Muscle of arm (tissue), 14 donors: ENCODE measurements at places on chromosomes 16 and 17. TPM values are rescaled to one million over a fixed set of nuclear protein-coding genes. Genes with fewer than 3 reads are reported as not detected.

TMEM235 gene
- polyA plus RNA-seq = not detected

- DNase-seq = no peak
Measured at GRCh38 chr16:84874004-84874435, 54.2 kb downstream of the CRISPLD2 start.

ESRP2 gene
- 0.31 TPM for polyA plus RNA-seq

- DNase-seq = no peak
Measured at GRCh38 chr16:65312071-65312470, 190.2 kb upstream of the CDH11 start.

DNA sequence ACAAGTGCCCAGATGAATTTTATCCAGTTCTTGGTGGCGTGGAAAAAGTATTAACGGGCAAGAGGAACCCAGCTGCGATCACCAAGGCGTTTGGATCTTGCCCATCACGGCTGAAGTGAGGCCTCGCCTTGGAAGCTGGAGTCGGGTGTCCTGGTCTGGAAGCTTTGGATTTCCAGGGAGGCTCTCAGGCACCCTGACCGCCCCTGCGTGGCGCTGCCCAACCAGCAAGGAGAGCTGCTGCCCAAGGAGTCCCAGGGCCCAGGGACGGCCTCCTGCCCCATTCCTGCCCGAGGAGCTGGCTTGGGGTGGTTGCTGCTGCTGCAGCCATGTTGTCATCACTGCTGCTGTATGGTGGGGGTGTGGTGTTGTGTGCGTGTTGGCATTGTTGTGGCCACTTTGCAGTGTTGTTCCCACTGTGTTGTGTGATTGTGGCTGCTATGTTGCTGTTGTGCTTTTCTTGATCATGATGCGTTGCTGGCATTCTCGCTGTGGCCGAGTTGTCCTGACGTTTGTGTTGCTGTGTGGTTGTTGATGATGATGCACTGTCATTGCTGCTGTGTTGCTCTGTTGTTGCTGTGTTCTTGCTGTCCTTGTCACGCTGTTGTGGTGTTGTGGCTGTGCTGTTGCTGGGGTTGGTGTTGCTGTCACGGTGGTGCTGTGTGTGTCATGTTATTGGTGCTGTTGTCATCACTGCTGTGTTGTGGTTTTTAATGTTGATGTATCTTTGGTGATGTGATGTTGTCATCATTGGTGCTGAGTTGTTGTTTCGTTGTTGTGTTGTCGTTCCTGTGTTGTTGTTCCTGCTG lies 318.8 kb downstream of the C16orf95 start:
- DNase-seq = no peak

- DNase-seq = no peak
Measured at GRCh38 chr16:66030036-66030435, 336.5 kb upstream of the CDH5 start.

PPP1R9B gene
- polyA plus RNA-seq = 29.5 TPM

- no peak for DNase-seq
Measured at GRCh38 chr16:87829988-87830672, 39.2 kb downstream of the SLC7A5 start.

DNA sequence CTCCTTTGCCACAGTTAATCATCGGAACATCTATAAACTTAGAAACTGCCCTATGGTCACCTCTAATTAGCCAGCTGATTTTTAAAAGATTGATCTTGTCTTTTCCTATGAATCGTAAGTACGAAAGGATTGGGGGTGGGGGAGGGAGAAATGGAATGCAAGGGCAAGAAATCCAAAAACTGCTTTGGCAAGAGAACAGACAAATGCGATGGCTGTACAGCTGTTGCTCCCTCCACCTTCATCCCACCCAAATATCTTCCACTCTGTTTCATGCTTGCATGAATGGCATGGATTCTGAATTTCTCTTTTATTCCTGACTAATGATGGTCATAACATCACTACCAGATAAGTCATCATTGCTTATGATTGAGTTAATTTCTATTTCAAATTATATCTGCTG lies 165.7 kb downstream of the STX8 start:
- DNase-seq = no peak

PVALEF gene
- polyA plus RNA-seq = 0.47 TPM

CD300LB gene
- 0.15 TPM for polyA plus RNA-seq

GRCh38 chr17:50026046-50026675 lies 29.7 kb upstream of the ITGA3 start:
- DNase-seq = no peak

GRCh38 chr17:35428229-35428628 lies 4.1 kb downstream of the SLFN12 start:
- no peak for DNase-seq

FNDC8 gene
- not detected for polyA plus RNA-seq

TEX14 gene
- 4.3 TPM for polyA plus RNA-seq

GRCh38 chr17:19327031-19327783 lies 35.3 kb downstream of the B9D1 start:
- DNase-seq = no peak

DNA sequence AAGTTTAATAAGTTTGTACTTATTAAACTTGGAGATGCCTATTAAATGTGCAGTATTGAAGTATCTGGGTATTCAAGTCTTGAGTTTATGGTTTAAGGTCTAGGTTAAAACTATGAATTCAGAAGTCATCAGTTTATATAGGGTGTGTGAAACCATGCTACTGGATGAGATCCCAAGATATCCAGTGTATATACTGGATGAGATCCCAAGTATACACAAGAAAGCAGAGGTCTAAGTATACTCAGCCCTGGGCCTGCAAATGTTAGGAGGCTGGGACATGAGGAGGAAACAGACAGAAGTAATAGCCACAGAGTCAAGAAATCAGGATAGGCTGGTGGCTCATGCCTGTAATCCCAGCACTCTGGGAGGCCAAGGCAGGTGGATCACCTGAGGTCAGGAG lies 194.4 kb upstream of the AXIN2 start:
- no peak for DNase-seq

GRCh38 chr17:77496401-77496801 lies 355.6 kb downstream of the SEC14L1 start:
- no peak for DNase-seq

CAVIN1 gene
- 442 TPM for polyA plus RNA-seq

DNA sequence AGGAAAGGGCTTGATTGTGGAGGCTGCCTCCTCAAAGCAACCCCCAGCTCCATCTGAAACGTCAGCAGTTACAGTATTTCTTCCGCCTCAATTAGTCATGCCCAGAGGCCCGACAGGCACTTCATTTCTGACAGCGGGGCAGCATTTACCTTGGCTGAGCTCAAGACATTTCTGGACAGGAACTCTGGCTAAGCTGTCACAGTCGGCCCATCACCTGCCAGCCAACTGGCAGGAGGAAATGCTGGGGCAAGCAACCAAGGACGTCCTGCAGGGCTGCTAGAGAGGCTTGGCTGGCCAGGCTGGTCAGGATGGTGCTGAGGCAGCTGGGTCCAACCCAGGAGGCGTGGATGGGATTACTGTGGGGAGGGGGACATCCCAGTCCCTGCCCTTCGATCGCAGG lies 27.8 kb downstream of the PLXDC1 start:
- DNase-seq = no peak

GRCh38 chr16:67184995-67185650 lies 1.4 kb upstream of the MATCAP1 start:
- DNase-seq = peak; percentile 91

- DNase-seq = no peak
Measured at GRCh38 chr16:81469710-81470535, 25.3 kb downstream of the CMIP start.

GRCh38 chr17:32277284-32277683 lies 11.7 kb downstream of the RHBDL3 start:
- DNase-seq = peak; percentile 43

- DNase-seq = no peak
Measured at GRCh38 chr16:23930791-23931190, 95.0 kb downstream of the PRKCB start.

- DNase-seq = peak; percentile 20
Measured at GRCh38 chr17:69962436-69962995, 112.5 kb upstream of the KCNJ16 start.

KRT36 gene
- not detected for polyA plus RNA-seq

DNA sequence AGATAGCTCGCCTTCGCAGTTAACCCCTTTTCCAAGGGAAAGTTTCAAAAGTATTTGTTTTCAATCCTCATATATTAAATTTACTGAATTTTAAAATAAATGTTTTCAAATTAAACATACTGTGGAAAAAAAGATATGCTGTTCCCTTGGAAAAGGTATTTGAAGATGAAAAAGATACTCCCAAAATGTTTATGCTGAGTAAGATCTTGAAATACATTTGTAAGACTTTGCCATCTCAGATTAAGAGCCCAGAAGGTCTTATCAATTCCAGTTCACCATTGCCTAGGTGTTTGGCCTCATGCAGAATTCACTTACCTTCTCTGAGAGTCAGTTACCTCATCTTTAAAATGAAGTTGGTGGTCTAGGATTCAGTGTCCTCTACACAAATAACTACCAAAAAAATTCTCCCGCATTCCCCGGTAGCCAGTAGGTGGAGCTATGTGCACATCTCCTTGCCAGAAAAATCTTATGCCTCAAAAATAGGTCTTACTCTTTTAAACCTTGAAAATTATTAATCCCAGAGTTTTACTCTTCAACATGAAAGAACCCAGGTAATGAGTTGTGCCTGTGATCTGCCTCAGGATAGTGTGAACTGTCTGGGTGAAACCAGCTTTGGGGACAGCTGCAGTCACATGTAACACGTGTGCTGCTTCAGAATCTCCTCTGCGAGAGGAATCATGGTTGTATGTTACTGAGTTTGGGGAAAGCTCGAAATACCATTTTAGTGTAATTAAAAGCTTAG lies 178.3 kb downstream of the MRTFB start:
- DNase-seq = peak; percentile 56

DNA sequence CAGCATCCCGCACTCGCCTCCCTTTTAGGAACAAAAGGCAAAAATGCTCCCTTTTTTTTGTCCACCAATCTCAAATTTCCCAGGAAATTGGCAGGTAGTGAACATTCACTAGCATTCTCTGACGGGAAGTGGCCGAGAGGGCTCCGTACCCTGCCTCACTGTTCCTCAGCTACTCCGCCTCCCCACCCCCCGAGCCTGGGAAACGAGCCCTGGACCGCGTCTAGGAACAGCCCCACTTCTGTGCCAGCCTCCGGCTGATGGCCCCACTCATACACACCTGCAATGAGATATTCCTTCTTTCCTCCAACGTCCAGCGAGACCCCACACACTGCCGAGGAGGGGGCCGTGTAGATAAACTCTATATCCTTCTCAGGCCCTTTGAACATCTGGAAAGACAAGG lies 30.0 kb upstream of the USP36 start:
- DNase-seq = no peak

DNA sequence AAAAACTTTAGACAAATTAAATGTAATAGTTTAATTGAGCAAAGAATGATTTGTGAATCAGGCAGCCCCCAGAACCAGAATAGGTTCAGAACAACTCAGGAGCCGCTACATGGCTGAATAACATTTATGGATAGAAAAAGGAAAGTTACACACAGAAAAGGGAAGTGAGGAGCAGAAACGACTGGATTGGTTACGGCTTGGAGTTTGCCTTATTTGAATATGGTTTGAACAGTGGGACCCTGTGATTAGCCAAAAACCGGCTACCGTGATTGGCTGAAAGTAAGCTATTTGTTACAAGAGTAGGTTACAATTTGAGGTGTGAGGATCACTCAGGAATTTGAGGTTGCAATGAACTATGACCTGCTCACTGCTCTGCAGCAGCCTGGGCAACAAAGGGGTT lies 1139.8 kb downstream of the CDH11 start:
- no peak for DNase-seq

SLFN14 gene
- polyA plus RNA-seq = 0.80 TPM

SULT1A2 gene
- not detected for polyA plus RNA-seq
